ENCODE measurements at places on chromosomes 12 and 14. TPM values are rescaled to one million over a fixed set of nuclear protein-coding genes. Genes with fewer than 3 reads are reported as not detected.

GUCY2C gene
- 0.07 TPM for total RNA-seq

- DNase-seq: no peak
- no peak overlapping the region for H3K27ac ChIP-seq
These were observed 40.7 kb upstream of the ANO4 start for GRCh38 chr12:100753837-100754236.

- no peaks in the 10 kb centered on the region for H3K36me3 ChIP-seq
- H3K27me3 ChIP-seq: peaks cover 4% of the 10 kb centered on the region
- no peak for DNase-seq
- no peak overlapping the region for H3K27ac ChIP-seq
These were observed 11.7 kb upstream of the CCDC177 start for GRCh38 chr14:69586404-69586803.

DNA sequence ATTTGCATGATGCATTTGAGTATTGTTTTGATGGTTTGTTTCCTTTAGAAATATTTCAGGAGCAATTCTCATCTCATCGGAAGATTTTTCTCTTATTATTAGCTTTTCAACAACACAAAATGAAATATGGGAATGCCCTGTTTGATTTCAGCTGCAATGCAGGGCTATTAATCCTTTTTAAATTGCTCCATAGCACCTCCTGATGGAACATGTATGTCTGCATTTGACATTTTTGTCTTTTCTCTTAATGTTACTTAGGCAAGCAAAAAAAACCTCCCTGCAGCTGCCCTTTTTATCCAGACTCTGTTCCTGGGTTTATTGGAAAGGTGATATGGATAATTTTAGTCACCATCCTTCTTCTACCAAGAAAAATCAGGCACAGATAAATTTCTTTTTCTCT is 895.8 kb downstream of the RPS29 start:
- H3K27me3 ChIP-seq: no peaks in the 10 kb centered on the region
- H3K4me3 ChIP-seq: no peak overlapping the region
- DNase-seq: no peak
- H3K4me1 ChIP-seq: peaks cover 16% of the 10 kb centered on the region
- no peak overlapping the region for H3K27ac ChIP-seq

AP1G2 gene
- 268 TPM for total RNA-seq

DNA sequence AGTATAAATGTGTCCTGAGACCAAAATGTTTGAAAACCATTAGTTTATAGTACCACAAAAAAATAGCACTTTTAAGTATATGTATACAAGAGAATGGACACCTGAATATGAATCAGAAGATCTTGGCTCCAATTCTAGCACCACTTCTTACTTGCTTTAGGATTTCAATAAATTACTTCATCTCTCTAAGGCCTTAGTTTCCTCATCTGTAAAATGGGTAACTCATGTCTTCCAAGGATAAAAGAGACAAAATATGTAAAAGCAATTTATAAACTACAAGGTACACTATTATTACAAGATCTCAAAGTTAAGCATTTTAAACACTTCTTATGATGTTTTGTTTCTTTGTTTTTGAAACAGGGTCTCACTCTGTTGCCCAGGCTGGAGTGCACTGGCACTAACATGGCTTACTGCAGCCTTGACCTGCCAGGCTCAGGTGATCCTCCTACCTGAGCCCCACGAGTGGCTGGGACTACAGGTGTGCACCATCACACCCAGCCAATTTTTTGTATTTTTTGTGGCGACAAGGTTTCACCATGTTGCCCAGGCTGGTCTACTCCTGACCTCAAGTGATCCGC is 9.4 kb downstream of the DUSP16 start:
- no peak for DNase-seq
- no peak overlapping the region for H3K4me3 ChIP-seq
- peaks cover 2% of the 10 kb centered on the region for H3K4me1 ChIP-seq
- peaks cover 9% of the 10 kb centered on the region for H3K36me3 ChIP-seq
- H3K27me3 ChIP-seq: no peaks in the 10 kb centered on the region
- no peak overlapping the region for H3K27ac ChIP-seq

DNA sequence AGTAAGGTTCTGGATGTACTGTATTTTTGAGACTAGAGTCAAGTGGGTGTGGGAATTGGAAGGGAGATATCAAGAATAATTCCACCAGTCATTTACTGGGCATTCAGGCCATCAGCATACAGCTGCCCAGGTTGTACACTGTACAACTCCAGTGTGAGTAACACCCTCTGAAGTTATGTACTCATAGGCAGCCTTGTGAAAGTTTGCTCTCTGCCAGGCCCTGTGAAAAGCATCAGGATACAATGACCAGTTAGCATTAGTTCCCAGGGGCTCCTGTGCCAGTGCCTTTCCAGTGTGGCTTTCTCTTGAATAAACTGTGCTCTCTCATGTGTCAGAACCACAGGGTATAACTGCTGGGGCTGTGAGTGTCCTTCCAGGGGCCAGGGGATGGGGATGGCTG is 89.7 kb downstream of the LGMN start:
- no peak for DNase-seq
- no peak overlapping the region for H3K4me3 ChIP-seq
- H3K4me1 ChIP-seq: no peaks in the 10 kb centered on the region
- H3K27me3 ChIP-seq: no peaks in the 10 kb centered on the region
- H3K27ac ChIP-seq: no peak overlapping the region

GRCh38 chr14:35406090-35406489 is 1.5 kb upstream of the NFKBIA start:
- DNase-seq: no peak
- H3K4me3 ChIP-seq: peak overlapping the region; percentile 91
- H3K36me3 ChIP-seq: peaks cover 18% of the 10 kb centered on the region
- peak overlapping the region; percentile 99 for H3K27ac ChIP-seq

All from mesothelial cell of epicardium (in vitro differentiated cells).